Nucleus accumbens (tissue), 56 donors: ENCODE measurements at places on chromosomes 1 and 21.

- DNase-seq = no peak
Observed at GRCh38 chr1:27099135-27099586, 55.8 kb downstream of the SLC9A1 start.

DNA sequence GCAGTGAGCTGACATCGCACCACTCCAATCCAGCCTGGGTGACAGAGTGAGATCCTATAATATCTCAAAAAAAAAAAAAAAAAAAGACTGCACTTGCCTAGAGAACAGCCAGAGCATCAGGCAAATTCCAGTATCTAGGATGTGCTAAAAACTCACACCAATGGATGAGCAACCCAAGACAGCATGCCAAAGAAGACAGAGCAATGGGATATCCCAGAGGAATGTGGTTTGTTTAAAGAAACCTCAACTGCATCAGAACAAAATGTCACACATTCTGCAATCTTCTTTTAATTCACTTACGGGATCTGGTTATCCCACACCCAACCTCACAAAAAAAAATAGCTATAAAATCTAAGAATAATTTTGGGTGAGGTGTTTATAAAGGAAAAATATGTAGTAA lies 7.3 kb downstream of the KCNH1 start:
- no peak for DNase-seq

GRCh38 chr21:44437696-44438431 lies 17.4 kb upstream of the LRRC3 start:
- no peak for DNase-seq

DNA sequence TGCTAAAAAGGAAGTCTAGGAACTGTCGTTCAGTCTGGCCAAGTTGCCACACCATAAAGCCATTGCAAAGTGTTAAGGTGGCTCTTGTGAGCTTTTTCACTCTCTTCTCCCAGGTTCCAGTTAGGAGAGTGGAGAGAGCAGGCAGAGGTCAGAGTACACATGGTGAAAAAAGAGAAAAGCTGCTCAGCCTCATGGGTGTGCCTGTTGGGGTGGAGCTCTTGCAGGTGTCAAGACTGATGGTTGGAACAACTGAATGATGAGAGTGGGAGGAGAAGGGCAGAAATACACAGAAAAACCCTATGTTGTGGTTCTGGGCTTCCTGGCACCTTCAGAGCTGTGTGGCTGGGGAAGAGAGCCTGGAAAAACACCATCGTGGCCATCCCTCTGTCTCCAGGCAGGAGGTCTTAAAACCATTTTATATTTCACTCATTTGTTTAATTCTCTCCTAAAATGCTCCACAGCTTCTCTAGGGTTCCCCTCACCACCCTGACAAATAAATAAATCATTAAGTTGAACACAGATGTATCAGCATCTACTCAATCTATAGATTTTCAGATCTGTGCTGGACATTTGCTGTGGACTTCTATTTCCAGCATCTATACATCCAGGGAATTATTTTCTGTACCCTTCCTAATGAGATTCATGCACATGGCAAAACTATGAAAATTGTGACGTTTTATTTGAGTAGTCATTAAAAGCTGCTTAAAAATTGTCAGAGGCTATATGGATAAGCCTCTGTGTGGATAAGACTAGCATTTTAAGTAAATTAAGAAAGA lies 17.5 kb downstream of the UBASH3A start:
- DNase-seq = no peak

DNA sequence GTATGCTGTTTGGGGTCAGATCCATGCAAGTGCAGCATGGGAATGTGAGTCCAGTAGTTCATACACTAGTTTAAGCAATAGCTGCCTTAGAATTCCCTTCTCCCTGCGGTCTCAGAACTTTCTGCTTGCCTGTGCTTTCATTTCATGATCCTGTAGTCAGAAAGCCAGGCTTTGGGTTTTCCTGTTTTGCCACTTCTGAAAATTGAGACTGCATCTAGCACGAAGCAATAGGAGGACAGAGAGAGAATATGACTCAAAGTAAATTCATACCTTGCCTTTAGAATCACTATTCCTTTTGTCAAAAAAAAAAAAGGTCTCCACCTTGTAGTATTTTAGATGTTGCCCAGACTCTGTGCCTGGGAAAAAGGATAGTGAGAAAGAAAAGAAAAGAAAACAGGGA lies 161.2 kb upstream of the SNX7 start:
- no peak for DNase-seq

GRCh38 chr1:51948491-51948915 lies 42.0 kb downstream of the RAB3B start:
- DNase-seq = no peak

GRCh38 chr1:16972189-16972895 lies 8.1 kb downstream of the MFAP2 start:
- no peak for DNase-seq

DNA sequence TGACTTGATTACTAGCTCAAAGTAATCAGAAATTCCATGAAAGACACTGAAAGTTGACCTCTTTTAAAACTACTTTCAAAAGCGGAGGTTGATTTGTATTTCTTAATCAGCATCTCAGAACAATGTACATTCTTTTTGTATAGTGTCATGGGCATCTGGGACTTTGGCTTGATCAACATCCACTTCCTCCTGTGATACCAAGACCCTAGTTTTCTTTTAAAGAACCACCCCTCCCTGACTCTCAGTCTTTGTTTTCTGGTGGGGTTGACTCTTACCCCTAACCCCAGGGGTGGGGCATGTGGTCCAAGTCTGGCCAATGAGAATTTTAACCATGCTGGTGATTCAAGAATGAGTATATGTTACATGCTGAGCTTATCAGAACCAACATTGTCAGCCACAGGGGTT lies 21.7 kb upstream of the IRF2BP2 start:
- DNase-seq = no peak

- no peak for DNase-seq
Observed at GRCh38 chr1:247456021-247456420, 1.9 kb downstream of the OR2B11 start.

- no peak for DNase-seq
Observed at GRCh38 chr1:226838456-226838855, 32.0 kb upstream of the PSEN2 start.

DNA sequence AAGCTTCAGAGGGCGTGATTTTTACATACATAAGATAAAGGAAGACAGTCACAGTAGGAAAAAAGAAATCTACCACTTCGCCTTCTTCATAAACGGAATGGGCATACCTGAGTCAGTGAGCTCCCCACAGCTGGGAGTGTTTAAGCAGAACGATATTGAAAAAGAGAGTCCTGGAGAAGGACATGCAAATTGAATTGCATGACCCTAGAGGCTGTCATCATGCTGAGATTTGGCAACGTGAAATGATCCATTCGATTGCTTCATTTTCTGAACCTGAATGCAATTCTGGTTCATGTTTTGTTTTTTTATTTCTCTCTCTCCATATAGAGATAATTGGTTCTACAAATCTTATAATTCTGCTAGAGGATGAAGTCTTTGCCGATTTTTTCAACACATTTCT lies 3.7 kb downstream of the RGSL1 start:
- no peak for DNase-seq

GRCh38 chr1:70805641-70806040 lies 242.0 kb downstream of the PTGER3 start:
- no peak for DNase-seq

GRCh38 chr1:225731491-225731890 lies 46.1 kb upstream of the SRP9 start:
- no peak for DNase-seq

GRCh38 chr1:118338936-118339335 lies 153.9 kb upstream of the SPAG17 start:
- DNase-seq = no peak

DNA sequence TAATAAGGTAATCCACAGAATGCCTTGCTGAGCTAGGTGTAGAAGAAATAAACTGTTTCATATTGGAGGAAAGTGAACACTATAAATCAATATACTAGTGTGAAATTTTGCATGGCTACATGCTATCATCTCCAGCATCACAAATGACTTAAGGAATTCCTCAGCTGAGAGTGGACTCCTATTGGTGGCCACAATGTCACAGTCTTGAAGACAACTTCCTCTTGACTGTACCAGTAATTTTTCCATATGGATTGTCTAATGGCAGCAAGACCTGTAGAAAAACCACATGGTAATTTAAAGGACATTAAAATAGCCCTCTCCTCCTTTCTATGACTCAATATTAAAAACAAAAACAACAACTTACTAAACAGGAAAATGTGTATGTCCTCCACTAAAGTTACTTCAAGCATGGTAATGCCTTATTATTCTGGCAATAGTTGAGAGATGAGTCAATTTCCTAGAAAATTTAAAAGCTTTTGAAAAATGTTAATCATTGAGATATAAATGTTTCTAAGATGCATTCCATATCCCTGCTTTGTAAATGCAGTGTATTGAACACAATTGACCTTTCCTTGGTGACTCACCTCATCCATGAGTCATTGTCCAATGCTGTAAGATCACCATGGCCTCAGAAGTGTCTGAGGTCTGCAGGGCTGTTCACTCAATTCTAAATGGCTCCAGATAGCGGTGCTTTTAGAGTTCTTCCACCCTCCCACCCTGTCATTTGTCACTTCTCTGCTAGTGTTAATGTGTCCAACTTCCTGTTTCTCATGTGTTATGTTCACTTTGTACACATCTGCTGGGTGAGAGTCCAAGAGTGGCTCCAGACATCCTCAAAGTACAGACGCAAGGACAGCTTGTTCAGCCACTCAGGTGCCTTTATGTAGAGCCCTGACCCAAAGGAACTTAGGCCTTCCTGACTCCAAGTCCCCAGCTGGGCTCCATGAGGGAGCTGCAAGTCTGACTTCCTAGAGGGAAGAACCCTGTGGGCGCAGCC lies 32.8 kb upstream of the DNASE2B start:
- no peak for DNase-seq

DNA sequence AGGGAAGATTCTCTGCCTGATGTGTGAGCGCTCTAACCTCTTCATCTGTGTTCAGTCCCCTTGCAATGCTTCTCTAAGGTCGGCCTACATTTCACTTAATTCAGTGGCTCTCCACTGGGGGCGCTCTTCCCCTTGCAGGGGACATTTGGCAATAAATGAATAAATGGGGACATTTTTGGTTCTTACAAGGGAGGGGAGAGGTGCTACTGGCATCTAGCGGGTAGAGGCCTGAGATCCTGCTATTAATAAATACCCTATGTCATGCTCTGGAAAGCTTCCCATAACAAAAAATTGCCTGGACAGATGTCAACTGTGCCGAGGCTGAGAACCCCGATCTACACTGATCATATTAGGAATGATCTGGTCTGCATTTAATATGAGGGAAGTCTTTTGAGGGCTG lies 25.9 kb upstream of the DNAJC11 start:
- DNase-seq = no peak

DNA sequence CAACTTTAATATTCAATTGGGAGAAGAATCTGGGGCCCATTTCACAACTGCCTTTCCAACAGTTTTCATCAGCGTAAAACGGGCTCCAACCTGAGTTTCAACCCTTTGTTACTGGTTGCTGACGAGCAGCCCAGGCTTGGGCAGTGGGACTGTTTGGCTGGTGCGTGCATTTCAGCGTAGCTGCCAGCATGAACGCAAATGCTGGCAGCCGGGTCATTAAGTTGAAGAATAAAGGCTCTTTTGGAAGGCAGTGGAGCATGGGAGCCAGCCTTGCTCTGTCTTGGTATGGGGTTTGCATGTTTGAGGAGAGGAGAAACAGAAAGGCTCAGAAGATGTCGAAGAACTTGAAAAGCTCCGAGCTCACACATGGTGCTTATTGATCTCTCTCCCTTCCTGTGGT lies 40.7 kb downstream of the WDR3 start:
- no peak for DNase-seq

GRCh38 chr1:232416026-232416568 lies 213.8 kb downstream of the SIPA1L2 start:
- DNase-seq = no peak

DNA sequence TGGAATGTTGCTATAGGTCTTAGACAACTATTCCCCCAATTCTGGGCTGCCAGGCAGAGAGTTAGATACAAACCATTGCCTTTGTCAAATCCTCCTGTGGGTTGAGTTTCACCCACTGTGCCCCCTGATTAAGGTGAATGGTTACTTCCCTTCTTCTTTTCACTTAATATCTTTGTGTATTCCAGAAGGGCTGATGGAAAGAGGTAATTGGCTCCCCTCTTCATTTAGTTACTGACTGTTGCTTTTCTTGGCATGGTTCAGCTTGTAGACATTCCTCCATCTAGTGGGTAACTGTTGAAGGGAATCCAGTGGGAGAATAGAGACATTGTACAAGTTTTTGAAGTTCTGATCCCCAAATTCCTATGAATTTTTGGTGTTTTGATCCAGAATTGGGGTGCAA lies 43.8 kb upstream of the MACF1 start:
- DNase-seq = no peak

DNA sequence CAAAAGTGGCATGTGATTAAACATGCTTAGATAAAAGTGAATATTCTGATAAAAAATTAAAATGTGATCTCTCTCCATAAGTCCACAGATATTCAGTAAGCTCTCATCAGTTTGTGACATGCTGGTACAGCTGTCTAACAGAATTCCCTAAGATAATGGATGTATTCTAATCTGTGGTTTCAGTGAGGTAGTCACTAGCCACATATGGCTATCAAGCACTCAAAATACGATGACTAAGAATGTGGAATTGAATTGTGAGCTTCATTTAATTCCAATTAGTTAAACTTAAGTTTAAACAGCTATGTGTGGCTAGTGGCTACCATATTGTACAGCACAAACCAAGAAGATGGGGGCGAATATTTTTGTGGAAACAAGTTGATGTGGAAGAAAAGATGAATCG lies 4.1 kb upstream of the REG4 start:
- DNase-seq = no peak

- no peak for DNase-seq
Observed at GRCh38 chr1:69914976-69915765, 290.2 kb downstream of the LRRC40 start.

DNA sequence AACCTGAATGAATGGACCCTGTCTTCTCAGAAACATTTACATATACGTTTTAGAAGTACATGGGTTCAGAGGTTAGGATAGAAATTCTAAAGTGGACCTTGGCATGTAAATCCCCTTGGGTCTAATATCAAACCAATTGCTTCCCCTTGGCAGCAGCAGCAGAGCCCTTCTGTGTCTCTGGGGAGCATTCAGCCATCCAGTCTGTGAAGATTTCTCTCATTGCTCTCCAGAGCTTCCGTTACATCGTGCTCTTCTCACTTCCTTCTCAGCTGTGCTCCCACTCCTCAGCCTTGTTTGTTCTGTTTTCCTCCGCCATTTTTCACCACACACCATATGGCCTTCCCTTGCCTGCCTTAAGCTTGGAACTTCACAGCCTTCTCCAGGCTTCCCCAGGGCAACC lies 61.5 kb upstream of the ATP1B1 start:
- DNase-seq = no peak

DNA sequence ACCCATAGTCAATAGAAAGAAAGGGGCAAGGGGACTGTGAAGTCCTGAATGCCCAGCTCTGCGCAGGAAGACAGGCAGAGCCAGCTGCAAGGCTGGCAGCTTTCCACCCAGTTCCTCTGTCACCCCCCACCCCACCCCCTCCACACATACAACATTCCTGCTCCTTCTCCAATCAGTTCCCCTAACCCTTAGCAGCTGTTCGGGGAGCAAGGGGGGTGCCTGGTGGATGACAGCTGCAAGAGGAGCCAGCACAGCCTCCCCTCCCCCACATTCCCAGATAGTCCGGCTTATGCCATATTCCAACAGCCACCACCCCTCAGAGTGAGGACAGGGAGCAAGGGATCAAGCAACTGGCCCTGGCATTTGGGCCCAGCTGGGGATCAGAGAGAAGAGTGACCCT lies 9.7 kb downstream of the ARHGEF2 start:
- DNase-seq = peak; percentile 90

- DNase-seq = no peak
Observed at GRCh38 chr1:248140846-248141245, 4.1 kb upstream of the OR2M5 start.
